SK-N-SH (cell line): ENCODE measurements at places on chromosomes 2 and 18. TPM values are rescaled to one million over a fixed set of nuclear protein-coding genes. Genes with fewer than 3 reads are reported as not detected.

Gene LTBP1
- polyA plus RNA-seq = 467 and 564 TPM in 2 replicates

Gene NR4A2
- polyA plus RNA-seq = 13.9 and 16.2 TPM in 2 replicates

Gene BABAM2
- 28.5 and 34.0 TPM in 2 replicates for polyA plus RNA-seq

Gene UGT1A6
- polyA plus RNA-seq = not detected in 2 replicates

Gene TMEM247
- polyA plus RNA-seq = not detected in 2 replicates

Gene C2orf15
- polyA plus RNA-seq = 0.25 and 0.41 TPM in 2 replicates

Gene CGREF1
- 17.1 and 18.3 TPM in 2 replicates for polyA plus RNA-seq

Gene COL4A4
- not detected in 2 replicates for polyA plus RNA-seq
